ENCODE measurements at places on chromosomes 1 and 21.

- no peak for DNase-seq
Measured at GRCh38 chr1:246293366-246294121, 213.5 kb downstream of the SMYD3 start.

- peak; percentile 44 for DNase-seq
Measured at GRCh38 chr1:233440951-233441401, 113.5 kb downstream of the MAP3K21 start.

GRCh38 chr1:47644212-47644573 lies 206.3 kb downstream of the FOXD2 start:
- no peak for DNase-seq

DNA sequence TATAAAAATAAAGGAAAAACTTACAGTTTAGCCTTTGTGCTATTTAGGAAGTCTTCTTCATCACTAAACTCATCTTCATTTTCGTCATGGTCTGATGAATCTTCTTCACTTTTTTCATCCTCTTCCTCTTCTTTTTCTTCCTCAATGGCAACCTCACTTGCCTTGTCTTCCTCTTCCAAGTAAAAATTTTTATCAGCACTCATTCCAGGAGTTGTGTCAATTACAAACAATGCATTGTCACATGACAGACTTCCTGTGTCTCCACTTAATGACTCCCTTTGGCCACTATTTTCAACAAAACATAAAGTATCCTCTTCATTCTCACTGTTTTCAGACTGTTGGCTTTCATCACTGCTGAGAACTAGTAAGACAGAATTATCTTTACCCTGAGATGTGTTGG lies 2.8 kb downstream of the DNTTIP2 start:
- DNase-seq, result peak; percentile 29

GRCh38 chr1:63330331-63330916 lies 8.1 kb downstream of the FOXD3 start:
- no peak for DNase-seq

All from inflammatory macrophage treated with lipopolysaccharide for 4 hours (primary cell).